Neuronal stem cell (in vitro differentiated cells): ENCODE measurements at places on chromosomes 16 and 17.
A peak's percentile ranks its signal among the peaks of the same experiment; 100 is the strongest.

DNA sequence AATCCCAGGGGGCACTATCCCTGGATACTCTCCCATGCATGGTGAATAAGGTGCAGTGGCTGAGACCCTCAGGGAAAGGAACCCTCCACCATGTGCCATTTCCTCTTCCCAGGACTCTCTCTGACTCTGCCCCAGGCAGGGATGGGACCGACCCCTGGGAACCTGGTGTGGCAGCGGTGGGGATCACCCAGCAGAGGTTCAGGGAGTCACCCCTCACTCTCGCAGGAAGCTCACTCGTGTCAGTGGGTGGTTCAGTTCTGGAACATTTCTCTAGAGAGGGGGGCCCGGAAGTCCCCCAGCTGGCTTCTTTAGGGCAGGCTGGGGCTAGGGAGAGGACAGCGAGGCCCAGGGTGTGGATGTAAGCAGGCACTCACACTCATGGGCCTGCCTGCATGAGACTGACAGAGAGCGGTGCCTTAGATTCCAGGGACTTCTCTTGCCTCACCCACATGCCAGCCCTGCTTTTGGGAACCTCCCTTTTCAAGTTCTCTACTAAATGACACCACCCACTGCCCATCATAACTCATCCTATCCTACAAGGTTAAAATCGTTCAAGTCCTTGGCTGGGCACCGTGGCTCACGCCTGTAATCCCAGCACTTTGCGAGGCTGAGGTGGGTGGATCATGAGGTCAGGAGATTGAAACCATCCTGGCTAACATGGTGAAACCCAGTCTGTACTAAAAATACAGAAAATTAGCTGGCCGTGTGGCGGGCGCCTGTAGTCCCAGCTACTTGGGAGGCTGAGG is 109.7 kb upstream of the SDK2 start:
- DNase-seq, result no peak

DNA sequence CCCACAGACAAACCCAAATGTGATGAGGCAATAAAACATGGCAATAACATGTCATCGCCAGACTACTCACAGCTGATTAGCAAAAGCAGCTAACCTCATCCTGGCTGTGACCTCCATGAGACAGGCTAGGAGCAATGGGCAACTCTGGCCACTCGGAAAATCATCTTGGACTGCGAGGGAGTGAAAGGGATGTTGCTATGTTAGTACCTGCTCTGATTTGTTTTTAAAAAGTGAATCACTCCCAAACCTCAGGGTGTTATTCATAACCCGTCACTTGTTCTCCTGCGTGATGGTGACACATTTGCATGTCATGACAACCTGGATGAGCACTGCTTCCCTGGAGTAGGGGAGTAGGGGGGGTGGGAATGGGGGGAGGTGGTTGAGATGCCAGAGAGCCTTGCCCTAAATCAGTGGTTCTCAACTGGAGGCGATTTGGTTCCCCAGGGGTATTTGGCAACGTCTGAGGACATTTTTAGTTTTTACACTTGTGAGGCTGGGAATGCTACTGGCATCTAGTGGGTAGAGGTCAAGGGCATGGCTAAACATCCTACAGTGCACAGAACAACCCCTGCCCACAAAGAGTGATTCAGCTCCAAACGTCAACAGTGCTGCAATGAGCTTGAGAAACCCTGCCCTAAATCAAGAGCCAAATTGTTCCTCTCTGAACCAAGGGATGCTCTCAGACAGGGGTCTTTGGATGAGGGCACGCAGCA is 241.7 kb downstream of the SOX9 start:
- no peak for DNase-seq

DNA sequence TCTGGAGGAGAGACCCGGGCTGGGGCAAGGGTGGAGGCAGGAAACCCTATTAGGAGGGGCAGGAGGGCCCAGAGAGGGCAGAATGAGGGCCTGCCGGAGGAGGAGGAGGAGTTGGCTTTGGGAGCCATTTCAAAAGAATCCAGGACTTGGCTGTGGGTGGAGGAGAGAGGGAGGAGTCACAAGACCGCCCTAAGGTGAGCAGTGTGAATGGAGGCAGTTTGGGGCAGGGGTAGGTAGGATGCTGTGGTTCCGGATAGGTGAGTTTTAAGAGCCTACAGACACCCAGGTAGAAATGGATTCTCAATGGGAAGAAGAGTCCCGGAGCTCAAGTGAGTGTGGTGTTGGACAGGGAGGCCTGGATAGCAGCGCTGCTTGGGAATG is 80.3 kb downstream of the ARHGAP23 start:
- no peak for DNase-seq

GRCh38 chr17:41498276-41498675 is 7.1 kb downstream of the KRT13 start:
- DNase-seq, result no peak

- no peak for DNase-seq
These were observed 76.7 kb downstream of the CCT6B start for GRCh38 chr17:34884597-34884996.

DNA sequence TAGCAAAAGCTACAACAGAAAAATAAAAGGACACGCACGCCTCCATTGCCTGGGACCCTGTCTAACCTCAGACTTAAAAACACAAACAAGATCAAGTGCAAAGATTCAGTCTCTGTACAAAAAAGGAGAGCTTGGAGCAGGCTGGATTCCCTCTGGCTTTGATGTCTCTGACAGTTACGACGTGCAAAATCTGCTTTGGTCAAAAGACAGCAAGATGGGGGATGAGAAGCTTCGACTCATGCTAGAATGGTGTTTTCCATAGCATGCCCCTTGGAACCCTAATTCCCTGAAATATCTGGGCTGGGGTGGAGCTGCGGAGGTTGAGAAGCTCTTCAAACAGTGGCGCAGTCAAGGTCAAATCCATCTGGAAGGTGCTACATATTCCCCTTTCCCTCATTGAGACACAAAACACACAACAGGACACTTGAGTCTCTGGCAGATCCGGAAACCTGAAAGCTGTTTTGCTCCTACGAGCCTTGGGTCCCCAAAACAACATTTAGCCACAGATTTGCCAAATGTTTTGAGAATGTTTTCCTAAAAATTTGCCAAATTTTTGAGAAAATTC is 9.1 kb downstream of the MYH11 start:
- DNase-seq, result no peak

- no peak for DNase-seq
These were observed 88.3 kb upstream of the DNAH17 start for GRCh38 chr17:78665387-78665951.

DNA sequence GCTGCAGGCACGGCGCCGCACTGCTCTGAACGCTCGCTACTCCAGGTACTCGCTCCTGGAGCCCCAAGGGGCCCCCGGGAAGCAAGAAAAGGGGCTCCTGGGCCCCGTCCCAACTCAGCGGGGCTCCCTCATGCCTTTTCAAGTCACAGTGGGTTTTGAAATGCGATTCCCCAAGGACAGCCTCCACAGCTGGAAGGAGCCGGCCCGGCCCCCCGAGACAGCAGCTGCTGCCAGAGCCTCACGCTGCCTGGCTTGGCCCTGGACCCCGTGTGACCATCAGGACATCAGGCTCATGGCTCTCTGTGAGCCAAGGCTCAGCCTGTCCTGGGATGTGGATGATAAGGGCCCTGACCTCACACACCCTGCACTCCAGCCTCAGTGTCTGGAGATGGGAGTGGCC is 80.6 kb downstream of the LMF1 start:
- no peak for DNase-seq

- no peak for DNase-seq
These were observed 3.3 kb downstream of the CLDN7 start for GRCh38 chr17:7258731-7259554.

GRCh38 chr16:66750279-66751052 is 943 bp downstream of the DYNC1LI2 start:
- no peak for DNase-seq

- DNase-seq, result no peak
These were observed 5.4 kb downstream of the PDE6G start for GRCh38 chr17:81650951-81651350.

DNA sequence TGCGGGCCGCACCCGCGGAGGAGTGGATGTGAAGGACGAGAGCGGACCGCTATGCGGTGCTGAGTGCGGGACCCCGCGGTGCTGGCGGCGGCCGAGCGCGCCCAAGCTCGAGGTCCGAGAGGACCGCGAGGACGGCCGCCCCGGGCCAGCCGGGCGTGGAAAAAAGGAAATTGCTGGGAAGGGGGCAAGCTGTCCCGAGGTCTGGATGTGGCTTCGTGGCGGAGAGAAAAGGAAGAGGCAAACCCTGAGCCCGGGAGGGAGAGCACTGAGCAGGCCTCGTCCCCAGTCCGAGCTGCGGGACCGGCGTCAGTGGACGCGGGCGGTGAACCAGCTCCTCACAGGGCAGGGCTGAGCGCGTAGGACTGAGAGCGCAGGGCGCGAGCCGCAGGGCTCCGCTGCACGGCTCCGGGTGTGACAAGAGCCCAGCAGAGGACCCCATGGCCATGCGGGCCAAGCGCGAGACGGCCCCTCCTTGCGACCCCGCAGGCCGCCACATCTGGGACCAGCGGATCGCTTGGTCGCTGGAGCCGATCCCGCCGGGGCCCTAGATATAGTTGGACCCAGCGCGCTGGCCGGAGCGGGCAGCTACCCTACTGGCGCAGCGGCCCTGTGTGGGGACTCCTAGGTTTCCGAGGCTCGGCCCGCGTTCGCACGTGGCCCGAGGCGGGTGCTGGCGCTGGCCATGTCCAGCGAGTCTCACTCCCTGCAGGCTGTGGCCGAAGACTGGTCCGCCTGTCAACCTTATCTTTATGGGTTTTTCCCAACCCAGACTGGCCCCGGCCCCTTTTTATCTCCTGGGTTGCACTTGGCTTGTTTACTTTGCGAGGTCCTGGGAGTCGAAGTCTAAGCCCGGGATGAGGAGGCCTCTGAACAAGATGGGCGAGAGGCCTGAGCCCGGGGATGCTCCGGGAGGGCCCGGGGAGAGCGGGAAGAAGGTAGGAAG is 2.4 kb downstream of the TBX4 start:
- no peak for DNase-seq

DNA sequence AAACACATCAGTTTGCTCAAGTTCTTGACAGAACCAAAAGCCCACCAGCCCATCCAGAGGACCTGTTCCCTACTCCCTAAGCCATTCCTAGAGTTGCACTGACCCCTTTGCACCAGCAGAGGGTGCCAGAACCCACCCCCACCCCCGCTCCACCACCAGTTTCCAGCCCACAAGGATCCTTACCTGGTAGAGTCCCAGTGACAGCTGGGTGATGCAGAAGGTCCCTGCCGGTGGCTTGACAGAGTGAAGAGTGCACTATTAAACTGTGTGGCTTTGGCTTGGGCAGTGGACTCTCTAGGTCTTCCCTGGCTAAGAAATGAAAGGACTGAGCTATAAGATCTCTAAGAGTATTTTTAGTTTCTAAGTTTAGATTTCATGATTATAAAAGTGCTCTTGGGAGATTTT is 73.3 kb upstream of the MTMR4 start:
- peak; percentile 64 for DNase-seq

DNA sequence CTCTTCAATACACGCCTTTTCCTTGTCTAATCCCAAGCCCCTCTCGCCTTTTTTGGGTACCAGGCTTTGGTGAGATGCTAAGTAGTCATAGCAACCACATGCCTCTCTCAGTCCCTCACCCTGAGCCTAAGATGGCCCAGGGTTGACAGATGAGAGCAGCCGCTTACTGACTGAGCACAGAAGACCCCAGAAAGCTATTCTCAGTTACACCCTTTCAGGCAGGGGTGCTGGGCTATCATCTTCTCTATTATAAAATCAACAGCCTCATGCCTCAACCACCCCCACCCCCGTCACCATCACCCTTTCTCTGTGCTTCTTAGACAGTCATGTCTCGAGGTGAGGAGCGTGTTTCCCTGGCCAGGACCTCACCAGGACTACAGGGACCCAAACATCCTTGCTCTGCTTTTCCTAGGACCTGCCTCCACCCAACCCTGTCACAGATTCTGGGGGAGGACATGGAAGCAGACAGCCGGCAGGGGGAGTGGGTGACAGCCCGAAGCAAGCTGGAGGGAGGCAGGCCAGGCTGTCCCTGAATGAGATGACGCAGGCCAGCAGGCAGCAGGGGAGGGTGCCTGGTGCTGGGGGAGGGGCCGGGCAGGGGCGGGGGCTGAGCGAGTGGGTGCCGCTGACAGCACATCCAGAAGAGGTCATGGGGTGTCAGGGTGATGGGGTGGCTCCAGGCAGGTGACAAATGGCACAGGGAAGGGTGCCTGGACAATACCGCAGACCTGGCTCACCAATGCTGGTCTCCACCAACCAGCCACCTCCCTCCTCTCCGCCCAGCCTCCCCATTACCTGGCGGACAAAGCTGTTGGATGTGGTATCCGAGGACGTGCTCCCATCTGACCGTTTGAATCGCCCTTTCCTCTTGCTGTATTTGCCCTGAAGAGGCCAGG is 3.1 kb downstream of the CACNB1 start:
- DNase-seq, result peak; percentile 36

DNA sequence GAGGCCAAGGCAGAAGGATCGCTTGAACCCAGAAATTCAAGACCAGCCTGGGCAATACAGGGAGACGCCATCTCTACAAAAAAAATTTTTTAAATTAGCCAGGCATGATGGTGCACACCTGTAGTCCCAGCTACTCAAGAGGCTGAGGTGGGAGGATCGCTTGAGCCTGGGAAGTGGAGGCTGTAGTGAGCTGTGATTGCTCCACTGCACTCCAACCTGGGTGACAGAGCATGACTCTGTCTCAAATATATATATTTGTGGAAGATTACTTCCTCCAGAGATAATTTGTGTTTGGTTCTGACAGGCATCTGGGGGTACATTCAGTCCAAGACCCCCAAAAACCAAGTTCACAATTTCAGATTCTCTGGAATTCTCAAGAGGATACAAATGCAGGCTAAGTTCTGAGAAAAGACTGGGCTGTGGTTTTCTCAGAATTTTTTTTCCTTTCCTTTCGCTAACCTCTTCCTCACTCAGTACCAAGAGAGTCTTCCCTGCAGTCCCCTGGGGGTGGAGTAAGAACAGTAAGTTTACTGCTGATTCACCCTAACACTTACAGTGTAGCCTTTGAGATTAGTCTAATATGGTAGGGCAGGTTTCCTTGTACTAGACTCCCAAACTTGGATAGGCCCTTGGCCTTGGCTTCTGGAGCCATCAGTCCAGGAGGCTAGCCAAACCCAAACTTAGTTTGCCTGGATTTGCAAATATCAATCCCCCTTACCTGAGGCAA is 15.1 kb downstream of the GSDMB start:
- DNase-seq, result no peak

- no peak for DNase-seq
These were observed 47.0 kb downstream of the COX4I1 start for GRCh38 chr16:85846461-85846860.

DNA sequence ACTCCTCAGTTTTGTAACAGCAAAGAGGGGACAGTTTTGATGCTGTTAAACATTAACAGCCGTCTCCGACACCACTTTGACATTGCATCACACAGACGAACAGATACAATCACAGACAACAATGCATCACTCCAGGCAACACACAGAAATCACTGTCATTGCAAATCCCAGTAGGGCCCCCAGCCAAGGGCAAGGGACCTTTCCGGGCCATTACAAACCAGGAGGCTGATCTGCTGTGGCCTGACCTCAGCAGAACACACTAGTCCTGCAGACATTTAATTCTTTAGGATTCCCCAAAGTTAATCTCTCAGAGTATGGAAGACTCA is 136.2 kb upstream of the RCVRN start:
- DNase-seq, result no peak

DNA sequence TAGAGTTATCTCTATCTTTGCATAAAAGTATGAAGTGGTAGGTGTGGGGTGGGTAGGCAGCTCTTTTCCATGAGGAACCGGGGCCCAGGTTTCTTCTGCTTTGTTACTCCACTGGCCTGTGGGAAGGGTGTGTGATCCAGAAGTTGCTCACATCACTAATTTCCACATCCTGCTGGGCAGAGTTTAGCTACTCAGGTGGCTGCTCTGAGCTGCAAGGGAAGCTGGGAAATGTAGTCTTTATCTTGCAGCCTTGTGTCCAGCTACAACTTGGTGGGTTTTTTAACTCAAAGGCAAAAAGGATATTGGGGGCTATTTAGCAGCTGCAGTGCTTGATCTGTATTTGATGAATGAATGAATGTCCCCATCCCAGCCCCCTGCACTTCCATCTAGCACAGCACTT is 335.3 kb downstream of the SNX29 start:
- no peak for DNase-seq
